ENCODE measurements at places on chromosomes 16 and 17. TPM values are rescaled to one million over a fixed set of nuclear protein-coding genes. Genes with fewer than 3 reads are reported as not detected.

TBC1D3H gene
- total RNA-seq, result not detected

DOC2B gene
- 4.3 TPM for total RNA-seq

ZFP3 gene
- total RNA-seq, result 6.2 TPM

TMEM204 gene
- total RNA-seq, result 45.8 TPM

PPP1R27 gene
- not detected for total RNA-seq

TBX2 gene
- 22.3 TPM for total RNA-seq

DRC3 gene
- total RNA-seq, result not detected

DNA sequence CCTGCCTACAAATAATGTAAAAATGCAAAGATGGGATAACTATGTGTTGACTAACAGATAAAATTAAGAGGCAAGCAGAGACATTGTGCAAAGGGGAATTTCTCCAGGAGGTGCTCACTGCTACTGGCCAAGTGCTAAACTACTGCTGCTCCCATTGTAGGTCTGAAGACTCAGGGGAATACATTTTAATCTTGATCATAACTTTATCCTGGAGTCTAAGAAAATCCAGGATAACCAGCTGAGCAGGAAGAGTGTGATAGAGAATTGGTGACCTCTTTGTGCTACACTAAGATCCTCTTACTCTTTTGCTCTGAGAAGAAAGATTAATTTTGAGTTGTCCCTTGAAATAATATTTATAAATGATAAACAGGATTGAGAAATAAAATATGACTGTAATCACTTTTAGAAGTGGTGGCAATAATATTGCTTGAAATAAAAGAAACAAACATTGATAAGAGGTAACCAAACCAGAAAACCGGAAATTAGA, 5.9 kb downstream of the RNF43 start:
- no peak for DNase-seq

DNA sequence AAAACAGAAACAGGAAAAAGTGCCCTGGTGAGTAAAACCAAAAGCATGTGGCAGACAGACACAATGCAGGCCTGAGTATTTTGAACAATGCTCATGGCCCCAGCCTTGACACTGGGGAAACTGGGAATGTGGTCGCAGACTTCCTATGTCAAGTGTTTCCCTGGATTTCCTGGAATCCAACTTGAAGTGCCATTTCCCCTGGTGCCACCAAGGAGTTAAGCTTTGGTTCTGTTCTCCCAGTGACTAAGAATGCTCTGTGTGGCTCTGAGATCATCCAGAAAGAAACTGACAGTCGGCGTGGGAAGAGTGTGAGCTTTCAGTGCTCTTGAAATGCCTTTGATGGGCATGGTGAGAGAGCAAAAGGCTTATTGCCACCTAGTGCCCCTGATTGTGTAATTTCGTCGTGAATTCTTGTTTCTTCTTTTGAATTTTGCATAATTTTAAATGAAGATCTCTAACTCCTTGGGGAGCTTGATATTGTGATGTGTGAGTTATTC, 96.0 kb downstream of the YPEL2 start:
- no peak for DNase-seq

DNA sequence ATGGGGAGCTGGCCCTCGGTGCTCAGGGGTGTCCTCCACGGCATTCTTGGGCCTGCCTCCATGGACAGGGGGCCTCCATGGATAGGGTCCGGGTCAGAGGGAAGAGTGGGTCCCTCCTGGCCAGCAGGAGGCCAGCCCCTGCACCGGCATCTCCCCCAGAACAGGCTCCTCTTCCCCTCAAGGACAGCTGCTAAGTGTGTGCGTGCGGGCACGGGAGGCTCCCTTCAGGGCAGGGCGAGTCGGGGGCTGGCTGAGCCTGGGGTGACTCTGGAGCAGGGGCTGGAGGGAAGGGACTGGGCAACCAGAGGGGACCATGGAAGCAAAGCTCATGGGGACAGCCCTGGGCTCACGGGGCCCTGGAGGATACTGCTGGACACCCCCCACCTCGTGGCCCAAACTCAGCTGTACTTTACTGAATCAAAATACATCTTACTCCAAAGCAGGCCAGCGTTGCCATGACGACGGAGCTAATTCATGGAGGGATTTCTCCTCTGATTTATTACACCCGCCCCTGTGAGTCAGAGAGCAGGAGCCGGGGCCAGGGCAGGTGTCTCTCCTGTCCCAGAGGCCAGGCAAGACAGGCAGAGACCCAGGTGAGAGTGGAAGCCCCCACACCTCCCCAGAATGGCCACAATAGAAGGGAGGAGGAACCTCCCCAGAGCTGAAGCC, 2.1 kb downstream of the CASKIN1 start:
- no peak for DNase-seq

DNA sequence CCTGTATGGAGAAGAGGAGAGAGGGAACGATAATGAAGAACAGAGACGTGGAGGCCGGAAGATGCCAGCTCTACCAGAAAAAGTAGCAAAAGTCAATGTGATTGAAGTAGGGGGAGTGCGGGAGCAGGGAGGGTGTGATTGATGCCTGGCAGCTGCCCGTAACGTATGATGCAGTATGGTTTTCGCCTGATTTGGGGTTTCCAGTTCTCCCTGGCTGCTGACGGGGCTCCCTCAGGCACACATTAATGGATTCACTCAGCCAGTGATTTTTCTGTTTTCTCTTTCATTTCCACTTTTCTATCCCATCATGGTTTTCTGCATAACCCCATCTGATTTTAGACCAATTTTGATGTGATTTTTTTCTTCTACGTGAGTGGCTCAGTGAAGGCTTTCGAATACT, 62.1 kb downstream of the PRKCA start:
- no peak for DNase-seq

DNA sequence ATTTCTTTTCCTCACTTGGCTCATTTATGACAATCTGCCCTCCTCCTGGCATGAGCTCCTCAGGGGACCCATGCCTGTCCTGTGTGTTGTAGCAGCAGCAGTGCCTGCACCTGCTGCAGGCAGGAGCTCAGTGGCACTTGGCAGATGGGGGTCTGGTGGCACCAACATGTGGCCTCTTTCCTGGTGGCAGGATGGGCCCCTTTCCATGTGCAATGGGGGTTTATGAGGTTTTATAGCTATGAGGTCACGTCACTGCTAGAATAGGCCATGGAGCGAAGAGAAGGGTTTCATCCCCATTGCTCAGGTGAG, 7.0 kb downstream of the ADCY7 start:
- DNase-seq, result no peak

- DNase-seq, result no peak
These were observed 19.0 kb downstream of the ABR start for GRCh38 chr17:1160591-1161390.

DNA sequence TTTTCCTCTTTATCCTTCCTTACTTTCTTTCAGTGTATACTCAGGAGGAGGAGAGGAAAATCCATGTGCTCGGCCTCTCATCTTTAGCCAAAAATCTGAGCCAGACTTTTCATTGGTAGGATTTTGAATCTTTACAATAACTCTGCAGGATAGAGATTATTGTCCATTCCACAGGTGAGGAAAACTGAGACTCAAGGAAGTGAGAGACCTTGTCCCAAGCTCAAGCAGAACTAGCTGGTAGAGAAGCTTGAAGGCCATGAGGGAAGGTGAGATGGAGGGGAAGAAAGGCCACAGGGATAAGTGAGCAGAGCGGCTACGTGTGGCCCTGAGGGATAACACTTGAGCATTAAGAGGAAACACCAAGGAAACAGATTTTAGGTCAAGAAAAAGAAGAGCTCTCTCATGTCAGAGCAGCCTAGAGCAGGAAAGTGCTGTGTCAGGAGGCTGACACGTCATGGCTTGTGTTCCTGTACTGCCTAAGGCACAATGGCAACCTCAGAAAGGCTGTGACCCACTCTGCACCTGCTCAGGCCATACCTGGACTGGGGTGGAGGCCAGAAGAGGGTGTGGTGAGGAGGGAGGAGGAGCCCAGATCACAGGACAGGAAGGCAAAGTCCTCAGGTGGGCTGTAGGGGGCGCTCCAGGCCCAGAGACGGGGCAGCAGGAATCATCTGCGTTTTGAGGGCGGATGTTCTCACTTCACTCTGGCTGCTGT, 11.9 kb downstream of the MT4 start:
- DNase-seq, result peak; percentile 87

DNA sequence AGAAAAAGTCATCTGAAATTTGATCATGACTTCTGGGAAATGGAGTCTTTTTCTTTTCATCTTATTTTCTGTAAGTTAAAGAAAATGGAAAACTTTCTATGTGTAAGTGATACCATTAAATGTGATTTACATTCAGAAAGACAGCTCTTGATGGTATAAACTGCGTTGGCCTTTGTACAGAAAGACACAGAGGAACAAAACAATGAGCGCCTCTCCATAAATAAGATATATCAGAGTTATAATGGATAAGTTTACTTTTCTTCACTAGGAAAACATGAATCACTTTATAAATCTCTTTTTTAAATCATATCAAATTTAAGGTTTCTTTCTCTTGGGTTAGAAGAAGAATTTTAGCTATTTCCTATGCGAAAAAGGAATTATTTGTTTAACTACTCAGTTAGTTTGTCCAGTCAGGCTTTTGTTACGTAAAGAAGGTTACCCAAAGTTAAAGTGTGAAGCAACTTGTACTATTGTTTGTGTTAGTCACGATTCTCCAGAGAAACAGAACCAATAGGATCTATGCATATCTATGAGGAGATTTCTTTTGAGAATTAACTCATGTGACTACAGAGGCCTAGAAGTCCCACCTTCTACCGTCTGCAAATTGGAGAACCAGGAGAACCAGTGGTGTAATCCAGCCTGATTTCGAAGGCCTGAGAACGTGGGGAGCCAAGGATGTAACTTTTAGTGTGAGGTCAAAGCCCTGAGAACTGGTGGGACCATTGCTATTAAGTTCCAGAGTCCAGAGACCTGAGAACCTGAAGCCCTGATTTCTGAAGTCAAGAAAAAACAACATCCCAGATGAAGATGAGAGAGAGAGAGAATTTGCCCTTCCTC, 295.4 kb upstream of the KCNJ16 start:
- no peak for DNase-seq

DNA sequence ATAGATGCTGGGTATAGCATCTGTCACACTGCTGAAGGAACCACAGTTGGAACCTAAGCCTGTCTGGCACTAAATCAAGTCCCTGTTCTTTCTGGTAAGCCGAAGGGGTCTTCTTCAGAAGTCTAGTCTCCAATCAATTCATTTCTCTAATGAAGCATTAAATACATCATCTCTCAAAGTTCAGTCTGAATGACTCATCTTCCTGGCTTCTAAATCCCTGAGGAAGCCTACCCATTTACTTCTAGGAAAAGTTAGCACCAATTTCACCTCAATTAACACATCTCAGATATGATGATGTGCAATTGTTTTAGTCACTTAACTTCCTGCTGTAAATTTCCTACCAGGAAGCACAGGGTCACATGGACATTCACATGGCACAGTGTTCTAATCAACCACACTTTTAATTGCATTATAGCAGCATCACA, 49.9 kb downstream of the TEX14 start:
- no peak for DNase-seq

DNA sequence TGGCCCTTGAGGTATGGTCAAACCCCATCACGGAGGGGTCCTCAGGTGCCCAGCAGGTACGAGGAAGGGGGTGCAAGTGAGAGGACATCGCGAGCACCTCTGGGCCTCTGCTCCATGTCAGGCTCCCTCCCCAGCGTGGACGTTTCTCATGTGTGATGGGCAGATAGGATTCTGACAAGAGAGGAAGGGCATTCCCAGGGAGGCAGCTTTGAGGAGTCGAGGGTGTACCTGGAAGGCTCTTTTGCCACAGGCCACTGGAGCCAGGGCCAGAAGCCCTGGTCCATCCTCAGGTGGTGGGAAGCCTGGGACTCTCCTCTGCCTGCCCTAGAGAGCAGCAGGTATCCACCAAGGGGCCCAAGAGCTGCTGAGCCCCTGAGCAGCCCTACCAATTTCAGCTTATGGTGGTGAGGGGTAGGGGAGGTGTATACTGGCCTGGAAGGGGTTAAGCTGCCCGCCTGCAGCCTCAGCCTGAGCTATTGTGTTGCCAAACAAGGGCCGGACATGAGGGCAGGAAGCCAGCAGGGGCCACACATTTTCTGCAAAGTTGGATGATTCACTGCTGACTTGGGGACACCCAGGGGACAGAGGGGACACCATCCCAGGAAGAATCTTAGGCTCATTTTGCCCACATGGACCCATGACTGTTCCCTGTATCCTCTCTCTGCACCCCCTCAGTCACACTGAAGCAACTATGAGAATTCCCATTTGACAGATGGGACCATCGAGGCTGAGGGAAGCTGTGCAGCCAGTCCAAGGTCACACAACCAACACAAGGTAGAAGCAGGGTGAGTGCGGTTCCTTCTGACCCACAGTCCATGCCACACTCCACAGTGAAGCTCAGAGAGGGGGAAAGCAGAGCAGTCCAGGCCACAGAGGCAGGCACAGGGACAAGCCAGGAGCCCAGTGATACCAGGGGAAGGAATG, 1.7 kb downstream of the CDH5 start:
- no peak for DNase-seq

DNA sequence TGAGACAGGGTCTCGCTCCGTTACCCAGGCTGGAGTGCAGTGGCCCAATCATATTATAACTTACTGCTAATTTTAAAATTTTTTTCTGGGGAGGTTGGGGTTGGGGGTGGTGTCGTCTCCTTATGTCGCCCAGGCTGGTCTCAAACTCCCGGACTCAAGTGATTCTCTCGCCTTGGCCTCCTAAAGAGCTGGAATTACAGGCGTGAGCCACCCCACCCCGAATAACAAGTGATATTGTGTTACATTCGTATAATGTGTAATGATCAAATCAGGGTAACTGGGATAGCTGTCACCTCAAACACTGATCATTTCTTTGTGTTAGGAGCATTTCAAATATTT, 16.2 kb upstream of the KPNA2 start:
- no peak for DNase-seq

GRCh38 chr17:1050246-1050995, 53.5 kb downstream of the TIMM22 start:
- DNase-seq, result no peak

All from stomach (tissue), 19 donors.